A172 (cell line): ENCODE measurements at places on chromosomes 3 and 15. TPM values are rescaled to one million over a fixed set of nuclear protein-coding genes. Genes with fewer than 3 reads are reported as not detected.

DNA sequence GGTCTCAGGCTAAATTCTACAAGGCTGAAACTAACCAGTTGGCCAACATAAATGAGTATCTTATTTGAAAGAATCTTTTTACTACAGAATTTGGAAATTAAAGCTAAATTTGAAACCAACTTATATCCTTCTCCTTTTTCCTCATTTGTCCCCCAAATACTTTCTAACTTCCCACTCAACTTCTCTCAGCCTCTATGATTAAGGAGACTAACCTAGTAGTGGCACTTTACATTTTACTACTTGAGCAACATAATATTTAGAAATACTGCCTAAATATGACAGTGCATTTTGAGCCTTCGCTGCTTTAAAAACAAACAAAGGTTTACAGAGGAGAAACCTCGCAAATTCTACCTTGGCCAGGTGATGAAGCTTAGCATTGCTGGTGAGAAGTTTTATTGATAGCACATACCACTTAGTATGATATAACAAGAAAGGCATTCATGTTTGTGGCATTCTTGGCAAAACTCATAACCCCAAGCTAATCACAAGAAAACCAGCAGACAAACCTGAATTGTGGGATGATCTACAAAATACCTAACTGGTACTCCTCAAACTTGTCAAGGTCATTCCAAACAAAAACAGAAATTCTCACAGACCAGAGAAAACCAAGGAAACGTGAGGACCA lies 432.1 kb upstream of the CFAP20DC start:
- peak; percentile 27 for DNase-seq

DNA sequence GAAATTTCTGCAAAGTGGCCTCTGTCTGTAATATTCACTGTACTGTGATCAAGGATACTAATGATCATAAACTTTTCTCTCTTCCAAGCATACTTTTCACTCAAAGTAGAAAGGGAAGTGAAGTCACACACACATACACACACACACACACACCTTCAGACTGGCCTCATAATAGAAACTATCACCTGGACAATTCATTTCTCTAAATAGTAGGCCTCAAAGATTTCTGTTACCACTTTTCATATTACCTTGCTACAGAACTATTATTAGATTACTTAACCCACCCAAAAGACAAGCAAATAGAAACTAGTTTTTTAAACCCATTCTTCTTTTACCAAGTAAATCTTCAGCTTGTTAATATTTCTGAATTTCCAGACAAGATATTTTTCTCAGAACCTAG lies 12.2 kb downstream of the CPB1 start:
- DNase-seq = no peak

- DNase-seq = no peak
Measured at GRCh38 chr15:37109872-37110572, 9.7 kb upstream of the MEIS2 start.

DNA sequence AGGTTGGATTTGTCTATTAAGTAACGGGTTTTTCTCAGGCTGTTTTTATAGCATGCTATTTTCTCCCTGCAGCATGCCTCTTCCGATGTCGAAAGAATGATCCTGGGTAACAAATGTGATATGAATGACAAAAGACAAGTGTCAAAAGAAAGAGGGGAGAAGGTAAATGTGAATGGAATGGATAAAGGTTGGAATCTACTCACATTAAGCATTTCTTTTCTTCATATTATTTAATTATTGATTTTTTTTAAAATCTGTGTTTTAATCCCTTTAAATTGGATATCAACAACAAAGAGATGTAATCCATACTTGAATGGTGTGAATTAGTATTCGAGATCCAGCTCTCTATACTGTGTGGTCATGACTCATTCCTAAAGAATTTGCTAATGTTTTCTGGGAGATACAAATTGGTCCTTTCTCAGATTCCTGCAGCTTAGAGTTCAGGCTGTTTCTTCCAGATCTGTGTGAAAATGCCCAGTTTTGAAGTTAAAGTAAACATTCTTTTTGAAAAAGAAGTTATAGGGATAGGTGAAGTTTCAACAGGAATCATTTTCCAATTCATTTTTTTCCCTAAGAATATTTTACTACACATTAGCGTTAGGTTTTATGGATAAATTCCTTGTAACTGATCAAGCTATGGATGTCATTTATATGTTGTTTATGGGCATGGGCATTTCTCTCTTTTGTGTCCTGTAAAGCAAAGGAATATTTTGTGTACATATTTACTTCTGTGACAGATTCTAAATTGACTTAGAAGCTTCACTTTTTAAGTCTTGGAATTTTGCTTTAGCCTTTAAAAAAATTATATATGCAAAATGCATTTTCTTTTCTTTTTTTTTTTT lies 20.8 kb upstream of the APH1B start:
- peak; percentile 78 for DNase-seq

DNA sequence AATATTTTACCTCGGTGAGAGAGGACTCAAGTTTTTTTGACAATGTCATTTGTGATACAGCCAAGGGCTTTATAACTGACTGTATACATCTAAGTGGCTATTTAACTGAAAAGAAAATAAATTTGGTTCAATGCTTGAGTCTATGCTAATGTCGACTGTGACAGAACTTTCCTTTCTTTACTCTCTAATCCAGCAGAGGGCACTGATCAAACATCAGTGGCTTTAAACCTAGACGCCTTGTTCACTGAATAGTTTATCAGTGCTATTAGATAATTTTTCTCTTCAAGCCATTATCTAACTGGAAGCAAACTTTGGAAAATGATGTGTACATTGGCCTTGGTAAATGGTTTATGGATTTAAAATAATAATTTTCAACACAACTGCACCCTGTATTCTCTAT lies 285.1 kb downstream of the CHL1 start:
- DNase-seq = no peak

GRCh38 chr15:35665896-35666536 lies 120.1 kb upstream of the DPH6 start:
- DNase-seq = no peak

DNA sequence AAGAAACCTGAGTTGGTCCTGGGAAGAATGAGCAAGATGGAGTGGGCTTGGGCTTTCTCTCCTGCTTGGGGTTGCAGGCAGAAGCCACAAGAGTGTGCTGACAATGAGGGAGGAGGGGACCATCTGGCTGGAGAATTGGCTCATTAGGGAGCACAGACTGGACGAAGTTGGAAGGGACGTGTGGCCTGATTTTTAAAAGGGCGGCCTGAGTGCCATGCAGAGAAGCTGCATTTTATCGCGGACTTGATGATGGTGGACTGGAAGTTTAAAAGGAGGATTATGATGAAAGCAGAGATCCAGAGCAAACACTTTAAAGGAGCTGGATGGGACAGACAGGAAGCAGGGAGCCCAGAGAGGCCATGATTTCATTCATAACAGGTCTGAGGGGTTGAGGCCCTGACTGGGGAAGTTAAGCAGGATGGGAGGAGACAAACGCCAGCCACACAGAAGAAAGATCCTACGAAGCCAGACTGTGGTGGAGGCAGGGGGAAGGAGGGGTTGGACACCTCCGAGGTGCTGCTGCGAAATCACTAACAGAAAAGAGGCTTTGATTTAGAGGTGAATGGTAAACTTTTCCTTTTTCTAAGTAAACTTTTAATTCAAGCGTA lies 23.6 kb downstream of the TLNRD1 start:
- DNase-seq = no peak

- no peak for DNase-seq
Measured at GRCh38 chr15:95624616-95625361, 705.7 kb upstream of the NR2F2 start.

DNA sequence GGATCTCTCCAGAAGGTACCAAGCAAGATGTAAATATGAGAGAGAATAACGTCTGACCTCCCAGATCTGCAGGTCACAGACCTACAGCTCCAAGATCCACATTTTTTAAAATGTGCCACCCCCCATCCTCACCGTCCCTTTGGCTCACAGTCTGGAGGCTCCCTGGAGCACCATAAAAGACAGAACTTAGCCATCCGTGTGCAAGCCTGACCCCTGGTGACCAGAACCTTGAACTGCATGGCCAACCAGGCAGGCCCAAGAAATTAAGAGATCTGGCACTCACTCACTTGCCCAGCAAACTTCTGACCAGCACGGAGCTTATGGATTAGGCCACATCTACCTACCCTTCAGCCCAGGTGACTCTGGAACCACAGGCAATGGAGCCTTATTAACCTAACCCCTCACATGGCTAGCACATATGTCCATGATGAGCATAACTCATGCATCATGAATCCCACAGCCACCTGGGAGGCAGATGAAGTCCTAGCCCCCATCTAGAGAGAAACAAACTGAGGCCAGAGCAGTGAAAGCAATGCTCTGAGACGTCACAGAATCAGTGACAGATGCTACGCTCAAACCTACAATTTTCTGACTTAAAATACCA lies 275.3 kb downstream of the UACA start:
- peak; percentile 60 for DNase-seq

- DNase-seq = no peak
Measured at GRCh38 chr3:39937315-39937714, 127.9 kb downstream of the MYRIP start.

DNA sequence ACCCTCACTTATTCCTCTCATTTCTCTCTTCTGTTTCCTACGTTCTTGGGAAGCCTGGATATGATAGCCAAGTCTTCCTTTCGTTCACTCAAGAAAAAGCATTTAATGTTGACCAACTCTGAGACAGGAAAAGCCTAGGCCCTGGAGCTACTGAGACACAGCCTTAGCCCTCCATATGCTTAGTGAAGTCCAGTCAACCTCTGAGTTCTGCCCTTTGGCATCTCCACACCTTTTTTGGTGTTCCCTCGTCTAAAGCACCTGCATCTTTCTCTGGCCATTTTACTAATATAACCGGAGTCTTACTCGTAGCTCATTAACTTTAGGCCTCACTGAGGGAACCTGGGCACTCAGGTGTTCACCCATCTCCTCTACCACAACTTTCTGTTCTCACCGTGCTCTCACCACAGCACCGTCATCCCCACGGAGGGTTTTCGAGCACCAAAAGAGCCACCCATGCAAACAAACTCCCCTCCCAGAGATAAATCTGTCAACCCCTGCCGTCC lies 632 bp downstream of the MTHFS start:
- DNase-seq = no peak

DNA sequence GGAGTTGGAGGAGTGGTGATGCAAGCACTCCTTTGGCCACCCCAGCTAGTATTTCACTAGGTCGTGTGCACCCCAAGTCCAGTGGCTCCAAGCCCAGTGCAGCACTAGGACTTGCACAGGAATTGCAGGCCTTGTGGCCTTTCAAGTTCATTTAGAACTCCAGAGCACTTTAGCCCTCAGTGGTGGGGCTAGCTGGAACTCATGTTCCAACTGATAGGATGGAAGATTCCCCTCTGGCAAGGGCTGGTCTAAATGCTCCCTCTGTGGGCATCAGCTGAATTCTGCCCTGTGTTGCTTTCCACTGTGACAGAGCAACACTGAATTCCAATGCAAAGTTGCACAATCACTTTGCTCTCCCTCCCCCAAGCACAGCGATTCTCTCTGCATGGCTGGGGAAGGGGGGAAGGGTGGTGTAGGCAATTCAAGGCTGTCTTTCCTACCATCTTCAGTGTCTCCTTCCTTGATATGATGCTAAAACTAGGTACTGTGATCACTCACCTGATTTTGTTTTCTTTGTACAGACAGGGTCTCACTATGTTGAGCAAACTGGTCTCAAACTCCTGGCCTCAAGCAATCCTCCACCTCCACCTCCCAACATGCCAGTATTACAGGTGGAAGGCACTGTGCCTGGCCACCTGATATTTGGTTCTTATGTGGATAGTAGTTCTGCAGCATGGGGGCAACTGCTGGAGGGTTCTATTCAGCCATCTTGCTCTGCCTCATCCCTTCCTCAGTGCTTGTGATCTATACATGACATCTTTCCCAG lies 10.3 kb downstream of the USF3 start:
- no peak for DNase-seq

DNA sequence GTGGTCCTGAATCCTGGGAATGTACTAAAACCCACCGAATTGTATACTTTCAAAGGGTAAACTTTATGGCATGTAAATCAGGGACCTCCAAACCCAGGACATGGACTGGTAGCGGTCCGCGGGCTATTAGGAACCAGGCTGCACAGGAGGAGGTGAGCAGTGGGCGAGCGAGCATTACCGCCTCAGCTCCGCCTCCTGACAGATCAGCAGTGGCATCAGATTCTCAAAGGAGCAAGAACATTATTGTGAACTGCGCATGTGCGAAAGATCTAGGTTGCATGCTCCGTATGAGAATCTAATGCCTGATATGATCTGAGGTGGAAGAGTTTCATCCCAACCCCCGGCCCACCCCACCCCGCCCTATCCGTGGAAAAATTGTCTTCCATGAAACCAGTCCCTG lies 22.2 kb downstream of the HEG1 start:
- no peak for DNase-seq

DNA sequence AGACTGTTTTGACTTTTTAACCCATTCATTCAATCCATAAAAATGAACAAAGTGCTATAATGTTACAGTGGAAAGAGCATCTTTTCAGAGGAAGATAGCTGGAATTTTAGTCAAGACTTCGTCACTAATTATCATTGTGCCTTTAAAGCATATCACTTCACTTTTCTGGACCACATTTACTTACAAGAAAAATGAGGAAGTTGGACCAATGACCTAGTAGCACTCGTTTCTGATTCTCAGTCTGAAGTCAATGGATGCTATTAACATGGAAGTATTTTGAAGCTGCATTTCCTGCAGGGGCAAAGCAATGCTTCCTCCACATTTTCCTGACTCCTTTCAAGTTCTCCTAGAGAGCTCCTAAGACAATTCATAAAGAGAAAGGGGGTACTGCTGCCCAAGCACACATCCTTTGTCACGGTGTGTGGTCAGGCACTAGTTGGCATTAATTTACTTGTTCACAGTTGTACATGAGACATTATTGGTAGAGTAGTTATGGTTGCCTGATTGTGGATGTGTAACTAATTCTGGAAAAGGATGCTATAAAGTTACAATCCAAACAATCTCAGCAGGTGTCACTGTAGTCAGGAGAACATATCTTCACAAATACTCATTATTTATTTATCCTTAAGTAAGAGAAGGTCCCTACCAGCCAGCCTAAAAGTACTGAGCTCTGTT lies 1049.1 kb downstream of the FHIT start:
- DNase-seq = no peak

Gene MASP1
- not detected in 2 replicates for total RNA-seq

Gene SPTSSB
- total RNA-seq = not detected in 2 replicates

Gene PROS1
- 58.8 and 73.0 TPM in 2 replicates for total RNA-seq

Gene GAP43
- 2.3 and 6.7 TPM in 2 replicates for total RNA-seq

Gene SPSB4
- total RNA-seq = 1.1 and 2.9 TPM in 2 replicates

Gene PAQR5
- total RNA-seq = 5.3 and 9.2 TPM in 2 replicates

Gene PLSCR2
- not detected in 2 replicates for total RNA-seq

Gene MAP6D1
- 4.6 TPM in 2 replicates for total RNA-seq
